ENCODE measurements at places on chromosomes 12 and 14.

GRCh38 chr12:31590642-31591379 is at the start of gene DENND5B:
Gene DENND5B (minus strand): TSS chr12:31591136. CDS start chr12:31590832, 304 bp downstream.
- H3K36me3 ChIP-seq: no peaks in the 10 kb centered on the region
- no peak within 1 kb of the TSS for H3K27ac ChIP-seq
- peaks cover 53% of the 10 kb centered on the region for H3K27me3 ChIP-seq
- peak within 1 kb of the TSS; percentile 62 for H3K4me3 ChIP-seq
- H3K4me1 ChIP-seq: peaks cover 10% of the 10 kb centered on the region
- DNase-seq: no peak

DNA sequence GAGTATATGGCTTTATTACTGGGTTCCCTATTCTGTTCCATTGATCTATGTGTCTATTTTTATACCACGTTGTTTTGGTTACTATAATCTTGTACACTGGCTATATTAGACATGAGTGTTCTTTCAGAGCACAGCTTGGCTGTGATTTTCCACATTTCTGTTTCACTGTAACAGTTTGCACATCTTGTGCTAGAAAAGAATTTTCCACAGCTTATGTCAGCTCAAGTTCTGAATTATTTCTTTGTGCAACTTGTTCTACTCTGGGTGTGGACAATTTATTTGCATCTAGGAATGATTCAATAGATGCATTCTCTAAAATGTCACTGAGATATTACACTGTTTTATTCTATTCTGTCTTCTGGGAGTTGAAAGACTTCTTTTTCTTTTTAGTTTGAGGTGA is 28.4 kb upstream of the OR5AU1 start:
- no peak for DNase-seq
- no peak overlapping the region for H3K27ac ChIP-seq
- H3K4me3 ChIP-seq: no peak overlapping the region
- no peaks in the 10 kb centered on the region for H3K4me1 ChIP-seq
- H3K27me3 ChIP-seq: peaks cover 36% of the 10 kb centered on the region
- H3K36me3 ChIP-seq: peaks cover 6% of the 10 kb centered on the region

DNA sequence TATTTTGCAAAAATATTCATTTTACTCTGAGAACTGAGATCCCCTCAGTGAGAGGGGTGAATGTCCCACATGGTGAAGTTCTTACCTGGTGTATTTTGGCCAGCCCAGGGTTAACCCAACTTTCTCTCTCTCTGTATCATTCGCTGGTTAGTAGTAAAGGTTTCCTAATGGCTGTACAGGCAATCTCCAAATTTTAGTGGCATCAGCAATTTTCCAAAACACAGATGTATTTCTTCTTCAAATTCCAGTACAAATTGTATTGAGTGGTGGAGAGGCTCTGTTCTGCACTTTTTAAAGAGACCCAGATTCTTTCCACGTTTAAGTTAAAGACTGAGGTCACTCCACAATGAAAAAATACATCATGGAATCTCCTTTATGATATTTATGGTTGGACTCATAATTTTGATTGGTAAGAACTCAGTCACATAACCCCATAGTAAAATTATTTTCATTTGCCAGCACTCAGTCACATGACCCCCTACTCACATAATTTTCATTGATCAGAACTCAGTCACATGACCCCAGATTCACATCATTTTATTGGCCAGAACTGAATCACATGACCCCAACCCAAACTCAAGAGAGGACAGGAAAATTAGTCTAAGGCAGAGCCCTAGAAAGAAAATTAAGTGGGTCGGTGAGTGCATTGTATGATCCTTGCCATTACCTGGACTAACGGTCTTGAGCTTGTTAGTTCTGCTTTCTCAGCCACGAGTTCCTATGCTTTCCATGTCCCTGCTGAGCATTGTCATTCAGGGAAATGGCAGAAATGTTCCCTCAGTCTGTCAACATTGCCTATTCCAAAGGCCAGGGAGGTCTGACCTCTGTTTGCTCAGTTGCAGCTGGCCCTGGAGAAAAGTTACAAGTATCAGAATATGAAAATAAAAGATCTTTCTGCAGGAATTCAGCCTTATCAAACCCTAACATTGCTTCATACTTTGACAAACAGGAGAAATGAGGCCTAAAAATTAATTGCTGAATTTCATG is 1536.2 kb downstream of the AACS start:
- H3K36me3 ChIP-seq: no peaks in the 10 kb centered on the region
- H3K4me3 ChIP-seq: no peak overlapping the region
- no peaks in the 10 kb centered on the region for H3K4me1 ChIP-seq
- no peak for DNase-seq
- no peaks in the 10 kb centered on the region for H3K27me3 ChIP-seq

GRCh38 chr12:42422785-42423184 is 96.8 kb downstream of the PPHLN1 start:
- DNase-seq: no peak
- no peak overlapping the region for H3K27ac ChIP-seq
- H3K36me3 ChIP-seq: peaks cover 23% of the 10 kb centered on the region
- H3K4me1 ChIP-seq: peaks cover 26% of the 10 kb centered on the region

- peak overlapping the region; percentile 82 for H3K4me3 ChIP-seq
- peaks cover 19% of the 10 kb centered on the region for H3K36me3 ChIP-seq
- peaks cover 45% of the 10 kb centered on the region for H3K4me1 ChIP-seq
- H3K27me3 ChIP-seq: no peaks in the 10 kb centered on the region
- H3K27ac ChIP-seq: peak overlapping the region; percentile 74
- peak; percentile 57 for DNase-seq
Observed at GRCh38 chr14:95156161-95157047, 925 bp downstream of the DICER1 start.

GRCh38 chr12:24537083-24537860 is 411.6 kb downstream of the BCAT1 start:
- no peak overlapping the region for H3K27ac ChIP-seq
- H3K27me3 ChIP-seq: peaks cover 3% of the 10 kb centered on the region
- H3K4me1 ChIP-seq: no peaks in the 10 kb centered on the region
- H3K4me3 ChIP-seq: no peak overlapping the region

DNA sequence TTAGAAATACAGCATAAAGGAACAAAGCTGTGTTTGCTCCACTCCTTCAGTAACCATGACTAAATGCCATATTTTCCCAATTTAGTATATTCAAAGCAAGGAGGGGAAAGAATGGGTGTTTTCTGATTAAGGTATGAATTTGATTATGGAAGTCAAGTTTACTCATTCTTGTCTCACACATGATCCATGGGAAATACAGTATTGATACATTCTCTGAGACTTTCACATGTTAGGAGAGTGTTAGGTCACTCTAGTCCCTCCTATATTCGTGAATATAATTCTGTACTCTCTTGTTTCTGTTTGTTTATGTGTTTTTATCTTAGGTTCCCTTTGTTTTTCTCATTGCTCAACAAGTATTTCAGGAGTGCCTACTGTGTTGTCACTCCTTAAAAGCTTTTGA is 42.4 kb downstream of the TTLL5 start:
- H3K4me1 ChIP-seq: no peaks in the 10 kb centered on the region
- H3K4me3 ChIP-seq: no peak overlapping the region
- no peaks in the 10 kb centered on the region for H3K27me3 ChIP-seq
